ENCODE measurements at places on chromosomes 11 and 22. TPM values are rescaled to one million over a fixed set of nuclear protein-coding genes. Genes with fewer than 3 reads are reported as not detected.

- no peaks in the 10 kb centered on the region for H3K36me3 ChIP-seq
- H3K4me1 ChIP-seq = no peaks in the 10 kb centered on the region
- H3K27me3 ChIP-seq = no peaks in the 10 kb centered on the region
- H3K27ac ChIP-seq = no peak overlapping the region
- no peak overlapping the region for H3K4me3 ChIP-seq
Observed at GRCh38 chr11:10730151-10730550, 20.9 kb upstream of the CTR9 start.

GRCh38 chr22:29757096-29757495 is 9.7 kb downstream of the ZMAT5 start:
- no peak overlapping the region for H3K27ac ChIP-seq
- no peak for DNase-seq
- H3K36me3 ChIP-seq = no peaks in the 10 kb centered on the region
- H3K4me3 ChIP-seq = no peak overlapping the region

- no peak overlapping the region for H3K27ac ChIP-seq
- H3K4me3 ChIP-seq = no peak overlapping the region
- no peak for DNase-seq
- peaks cover 43% of the 10 kb centered on the region for H3K4me1 ChIP-seq
- H3K27me3 ChIP-seq = no peaks in the 10 kb centered on the region
Observed at GRCh38 chr11:112525270-112525669, 264.6 kb upstream of the PLET1 start.

- no peak overlapping the region for H3K27ac ChIP-seq
- DNase-seq = no peak
- peaks cover 20% of the 10 kb centered on the region for H3K4me1 ChIP-seq
Observed at GRCh38 chr11:16011396-16011795, 344.9 kb downstream of the SOX6 start.

DNA sequence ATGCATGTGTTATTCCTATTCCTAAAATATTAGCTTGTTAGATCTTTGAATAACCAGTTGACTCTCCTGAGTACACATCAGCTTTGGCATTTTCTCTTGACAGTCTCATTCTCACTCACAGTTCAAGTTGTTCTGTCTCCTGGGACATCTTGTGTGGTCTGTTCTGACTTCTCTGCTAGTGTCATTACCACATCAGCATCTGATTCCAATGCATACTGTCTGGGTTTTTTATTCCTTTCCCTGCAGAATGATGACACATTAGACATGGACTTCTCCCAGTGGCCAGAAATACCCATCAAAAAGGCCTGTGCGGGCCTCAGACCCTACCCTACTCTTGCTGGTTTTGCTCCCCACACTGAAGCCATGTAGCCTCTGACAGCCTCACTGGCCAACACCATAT is 2.7 kb downstream of the ZNF74 start:
- H3K27ac ChIP-seq = no peak overlapping the region
- H3K4me1 ChIP-seq = no peaks in the 10 kb centered on the region
- no peak for DNase-seq
- H3K36me3 ChIP-seq = no peaks in the 10 kb centered on the region
- H3K4me3 ChIP-seq = no peak overlapping the region

The TCN1 gene
- not detected for total RNA-seq

- no peak overlapping the region for H3K27ac ChIP-seq
- H3K27me3 ChIP-seq = no peaks in the 10 kb centered on the region
Observed at GRCh38 chr22:30813936-30814335, 119.3 kb downstream of the OSBP2 start.

DNA sequence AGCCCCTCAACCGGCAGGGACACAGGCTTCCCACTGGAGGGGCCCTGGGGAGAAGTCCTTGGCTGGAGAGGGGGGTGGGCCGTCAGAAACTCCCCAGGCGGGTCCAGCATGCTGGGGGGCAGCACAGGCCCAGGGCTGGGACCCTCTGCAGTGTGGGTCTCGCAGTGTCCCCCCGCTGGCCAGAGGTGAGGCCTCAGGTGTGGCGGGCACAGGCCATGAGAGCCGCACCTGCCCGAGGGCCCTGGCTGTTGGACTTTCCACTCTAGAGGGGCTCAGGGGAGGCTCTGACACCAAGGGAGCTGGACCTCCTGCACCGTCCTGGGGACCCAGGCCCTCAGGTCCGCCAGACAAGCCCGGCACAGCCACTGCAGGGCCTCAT is 10.7 kb upstream of the PIM3 start:
- peaks cover 29% of the 10 kb centered on the region for H3K4me1 ChIP-seq
- no peak overlapping the region for H3K27ac ChIP-seq
- no peak for DNase-seq
- no peaks in the 10 kb centered on the region for H3K27me3 ChIP-seq

GRCh38 chr22:26744892-26745808 is 87.8 kb downstream of the MIAT start:
- H3K4me1 ChIP-seq = no peaks in the 10 kb centered on the region
- no peak overlapping the region for H3K4me3 ChIP-seq
- no peaks in the 10 kb centered on the region for H3K36me3 ChIP-seq
- no peak for DNase-seq
- no peaks in the 10 kb centered on the region for H3K27me3 ChIP-seq

- peaks cover 33% of the 10 kb centered on the region for H3K36me3 ChIP-seq
- H3K27me3 ChIP-seq = no peaks in the 10 kb centered on the region
- H3K4me3 ChIP-seq = no peak overlapping the region
- H3K4me1 ChIP-seq = peaks cover 37% of the 10 kb centered on the region
Observed at GRCh38 chr11:12901272-12901671, 107.8 kb upstream of the RASSF10 start.

- peaks cover 4% of the 10 kb centered on the region for H3K4me1 ChIP-seq
- no peak for DNase-seq
- H3K4me3 ChIP-seq = peak overlapping the region; percentile 59
- H3K27ac ChIP-seq = peak overlapping the region; percentile 63
- no peaks in the 10 kb centered on the region for H3K27me3 ChIP-seq
Observed at GRCh38 chr11:61718046-61718531, 34.3 kb upstream of the MYRF start.

The KRTAP5-2 gene
- total RNA-seq = not detected

DNA sequence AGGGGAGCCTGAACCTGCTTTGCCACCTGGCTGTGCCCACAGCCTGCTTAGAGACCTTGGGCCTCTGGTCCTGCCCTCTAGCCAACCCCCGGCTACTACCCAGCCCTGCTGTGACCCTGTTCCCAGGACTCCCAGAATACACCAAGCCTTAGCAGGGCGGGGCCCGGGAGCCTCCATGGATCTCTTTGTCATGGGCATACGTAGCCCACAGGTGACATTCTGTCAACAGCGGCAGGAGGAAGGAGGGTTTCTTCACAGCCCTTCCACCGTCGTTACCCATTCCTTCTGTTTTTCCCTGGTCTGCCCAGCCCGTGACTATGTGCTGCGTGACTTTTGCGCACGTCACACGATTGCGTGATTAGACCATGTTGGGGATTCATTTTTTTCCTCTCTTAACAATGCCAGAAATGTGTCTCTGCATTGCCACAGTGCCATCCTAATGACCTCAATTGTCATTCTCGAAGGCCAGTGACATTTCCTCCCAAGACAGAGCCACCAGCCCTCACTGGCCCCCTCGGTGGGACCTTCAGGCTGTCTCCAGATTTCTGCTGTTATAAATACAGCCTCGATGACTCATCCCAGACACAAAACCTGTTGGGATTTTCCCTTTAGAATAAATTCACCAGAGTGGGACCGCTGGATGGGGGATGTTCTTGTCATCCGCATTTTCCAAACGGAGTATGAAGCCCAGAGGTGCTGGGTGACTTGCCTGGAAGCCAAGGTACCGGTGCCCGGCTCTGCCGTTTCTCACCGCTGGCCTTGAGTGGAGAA is 9.0 kb downstream of the SYT12 start:
- H3K4me3 ChIP-seq = no peak overlapping the region
- peaks cover 4% of the 10 kb centered on the region for H3K27me3 ChIP-seq

GRCh38 chr22:27836181-27836580 is 34.6 kb upstream of the MN1 start:
- DNase-seq = no peak
- H3K36me3 ChIP-seq = no peaks in the 10 kb centered on the region
- H3K4me3 ChIP-seq = no peak overlapping the region
- no peak overlapping the region for H3K27ac ChIP-seq

DNA sequence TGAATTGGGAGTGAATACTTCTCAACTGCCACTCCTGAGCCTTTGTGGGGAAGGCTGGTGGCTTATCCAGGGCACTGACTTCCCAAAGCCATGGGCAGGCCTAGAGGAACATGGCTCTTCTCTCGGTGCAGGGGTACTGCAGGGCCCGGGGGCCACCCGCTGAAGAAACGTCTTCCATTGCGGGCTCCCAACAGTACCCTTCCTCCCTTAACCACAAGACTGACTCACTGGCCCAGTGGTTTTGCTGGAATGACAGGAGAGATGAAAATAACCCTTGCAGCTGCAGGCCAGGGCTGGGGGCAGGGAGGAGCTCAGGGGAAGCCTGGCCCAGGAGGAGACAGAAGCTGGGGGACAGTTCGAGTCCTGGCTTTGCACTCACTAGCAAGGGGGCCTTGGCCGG is 13.5 kb downstream of the TXN2 start:
- peaks cover 77% of the 10 kb centered on the region for H3K4me1 ChIP-seq
- H3K4me3 ChIP-seq = no peak overlapping the region
- H3K27ac ChIP-seq = peak overlapping the region; percentile 85
- peaks cover 22% of the 10 kb centered on the region for H3K36me3 ChIP-seq
- no peaks in the 10 kb centered on the region for H3K27me3 ChIP-seq
- DNase-seq = peak; percentile 60

DNA sequence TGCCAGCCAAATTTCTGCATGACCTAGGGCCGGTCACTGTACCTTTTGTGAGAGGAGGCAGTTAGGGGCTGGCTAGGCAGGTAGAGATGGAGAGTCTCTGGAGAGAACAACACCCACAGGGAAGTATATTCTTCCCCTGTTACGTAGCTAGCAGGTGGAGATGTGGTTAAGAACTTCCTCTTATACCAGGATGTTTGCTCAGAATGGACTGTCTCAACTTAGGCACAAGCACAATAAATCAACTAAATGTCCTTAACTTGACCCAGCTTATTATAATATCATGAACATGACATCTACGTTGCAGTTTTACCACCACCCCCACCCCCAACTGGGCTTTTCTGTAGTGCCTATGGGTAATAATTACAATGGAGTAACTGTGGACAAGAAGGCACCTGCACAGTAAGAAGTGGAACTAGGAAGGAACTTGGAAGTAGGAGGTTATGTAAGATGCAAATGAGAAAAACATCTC is 60.7 kb upstream of the MPEG1 start:
- H3K4me3 ChIP-seq = no peak overlapping the region
- no peaks in the 10 kb centered on the region for H3K36me3 ChIP-seq
- H3K27me3 ChIP-seq = no peaks in the 10 kb centered on the region
- H3K4me1 ChIP-seq = no peaks in the 10 kb centered on the region
- DNase-seq = no peak
- no peak overlapping the region for H3K27ac ChIP-seq

The OR52H1 gene
- 0.32 TPM for total RNA-seq

The MRGPRX4 gene
- total RNA-seq = not detected

DNA sequence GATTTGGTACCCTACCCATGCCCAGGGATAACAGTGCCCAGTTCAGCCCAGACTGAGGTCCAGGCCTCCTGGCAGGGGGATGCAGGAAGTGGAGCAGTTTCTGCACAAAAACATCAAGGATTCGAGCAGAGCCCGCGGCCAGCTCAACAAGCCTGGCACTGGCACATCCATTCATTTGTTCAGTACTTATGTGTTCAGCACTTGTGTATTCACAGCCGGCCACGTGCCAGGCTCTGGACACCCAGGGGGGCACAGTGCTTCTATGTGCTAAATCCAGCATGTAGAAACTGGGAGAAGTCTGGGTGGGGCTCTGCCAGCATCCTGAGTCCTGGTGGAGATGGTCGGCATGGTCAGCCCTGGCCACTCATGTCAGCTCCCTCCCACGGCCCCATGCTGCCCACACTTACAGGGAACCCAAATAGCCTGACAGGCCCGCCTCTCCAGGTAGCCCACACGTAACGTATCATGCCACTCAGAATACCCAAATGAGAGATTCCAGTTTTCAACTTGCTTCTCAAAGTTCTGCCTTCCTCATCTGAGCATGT is 28.5 kb downstream of the LINC01488 start:
- H3K27ac ChIP-seq = no peak overlapping the region
- no peak for DNase-seq
- H3K36me3 ChIP-seq = no peaks in the 10 kb centered on the region
- H3K4me3 ChIP-seq = no peak overlapping the region
- peaks cover 5% of the 10 kb centered on the region for H3K4me1 ChIP-seq
- H3K27me3 ChIP-seq = no peaks in the 10 kb centered on the region

The CYP2R1 gene
- 12.3 TPM for total RNA-seq

DNA sequence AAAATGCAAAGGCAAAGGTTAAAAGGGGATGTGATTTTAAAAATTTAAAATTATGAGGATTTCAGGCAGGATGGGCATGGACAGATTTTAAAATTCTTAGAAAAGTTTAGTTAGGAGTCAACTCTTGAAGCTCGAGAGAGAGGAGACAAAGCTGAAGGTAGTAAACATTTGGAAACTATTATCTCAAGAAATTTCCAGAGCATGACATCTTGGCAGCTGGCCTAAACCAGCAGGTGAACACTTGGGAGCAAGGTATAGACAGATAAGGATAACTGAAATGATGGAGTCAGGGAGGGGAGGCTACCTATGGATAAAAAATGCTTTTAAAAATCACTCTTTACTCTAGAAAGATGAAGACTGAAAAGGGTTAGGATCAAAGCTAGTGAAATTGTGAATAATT is 13.7 kb downstream of the POU2AF3 start:
- H3K27me3 ChIP-seq = no peaks in the 10 kb centered on the region
- H3K36me3 ChIP-seq = no peaks in the 10 kb centered on the region
- H3K27ac ChIP-seq = no peak overlapping the region
- H3K4me3 ChIP-seq = no peak overlapping the region
- no peak for DNase-seq
- peaks cover 3% of the 10 kb centered on the region for H3K4me1 ChIP-seq

All from heart left ventricle (tissue), 16 donors.